Ascending aorta (tissue), 2 donors: ENCODE measurements at places on chromosomes 3 and 15. TPM values are rescaled to one million over a fixed set of nuclear protein-coding genes. Genes with fewer than 3 reads are reported as not detected.

RASGRP1 gene
- not detected for total RNA-seq

CCR9 gene
- not detected for total RNA-seq

FYCO1 gene
- total RNA-seq, result 56.2 TPM

CYP19A1 gene
- total RNA-seq, result 95.7 TPM

GPR62 gene
- not detected for total RNA-seq

PPP1R14D gene
- total RNA-seq, result not detected

TWF2 gene
- 162 TPM for total RNA-seq

SI gene
- not detected for total RNA-seq

DNA sequence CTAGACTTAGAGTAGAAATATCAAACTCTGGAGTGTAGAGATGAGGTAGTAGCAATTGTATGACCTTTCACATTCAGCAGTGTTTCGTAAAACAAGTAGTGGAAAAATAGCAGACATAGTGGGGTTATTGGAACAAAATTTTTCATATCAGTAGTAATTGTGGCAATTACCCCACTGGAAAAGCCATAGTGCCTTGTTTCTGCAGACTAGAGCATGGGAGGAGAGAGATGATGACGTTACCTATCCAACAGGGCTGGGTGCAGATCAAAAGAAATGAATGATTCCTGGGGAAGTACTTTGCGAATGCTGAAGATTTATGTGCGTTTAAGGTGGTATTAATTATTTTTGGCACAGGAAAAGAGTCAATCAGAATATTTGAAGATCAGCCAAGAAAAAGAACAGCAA lies 147.0 kb upstream of the LRRFIP2 start:
- no peak for DNase-seq

DNA sequence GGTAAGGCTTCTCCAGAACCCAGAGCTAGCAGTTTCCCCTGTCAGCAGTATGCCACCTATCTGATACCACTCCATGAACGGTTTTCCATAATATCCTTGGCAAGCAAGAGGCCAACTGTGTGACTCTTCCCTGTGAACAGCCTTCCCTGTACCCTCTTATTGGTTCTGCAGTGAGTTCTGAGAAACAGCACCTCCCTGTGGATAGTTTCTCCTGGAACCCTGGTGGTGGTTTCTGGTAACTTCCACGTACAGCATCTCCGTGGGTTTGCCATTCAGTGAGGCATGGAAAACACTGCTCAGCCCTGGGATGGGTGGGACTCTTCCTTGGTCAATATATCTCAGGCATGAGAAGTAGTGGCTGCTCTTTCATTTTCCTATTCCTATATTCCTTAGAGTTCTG lies 19.4 kb upstream of the SERPINI2 start:
- no peak for DNase-seq

DNA sequence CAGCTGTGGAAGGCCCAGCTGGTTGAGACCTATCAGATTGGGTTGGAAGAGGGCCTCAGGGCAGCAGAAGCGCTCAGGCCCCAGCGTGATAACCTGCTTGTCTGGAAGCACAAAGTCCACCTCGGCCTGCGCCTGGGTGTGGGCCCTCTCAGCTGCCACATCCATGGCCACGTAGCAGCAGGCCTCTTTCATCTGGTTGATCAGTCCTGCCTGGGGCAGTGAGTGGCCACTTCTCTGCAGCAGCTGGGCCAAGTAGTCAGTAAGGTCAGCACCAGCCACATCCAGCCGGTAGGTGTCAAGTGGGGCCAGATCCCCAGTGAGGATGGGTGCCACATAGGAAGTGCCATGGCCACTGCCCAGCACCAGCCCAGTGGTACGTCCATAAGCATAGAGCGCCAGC lies 3.9 kb upstream of the CAMKV start:
- DNase-seq, result no peak

DNA sequence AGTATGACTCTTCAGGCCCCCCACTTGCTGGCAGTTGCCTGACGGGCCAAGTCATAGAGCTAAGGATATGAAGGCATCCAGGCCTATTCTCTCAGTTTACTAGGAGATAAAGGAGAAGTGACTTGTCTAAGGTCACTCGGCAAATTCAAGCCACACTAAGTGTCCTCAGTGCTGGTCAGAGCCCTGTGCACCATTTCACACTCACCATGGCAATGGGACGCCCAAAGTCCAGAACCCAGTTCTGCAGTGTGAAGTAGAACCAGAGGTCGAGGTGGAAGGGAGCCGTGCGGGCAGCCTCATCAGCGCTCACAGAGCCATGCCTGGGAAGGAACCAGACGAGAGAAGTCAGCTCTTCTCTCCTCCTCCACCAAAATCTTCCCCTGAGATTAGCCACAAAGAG lies 11.2 kb downstream of the CLN6 start:
- peak; percentile 25 for DNase-seq

GRCh38 chr3:155512867-155513261 lies 219.4 kb upstream of the STRIT1 start:
- no peak for DNase-seq

- no peak for DNase-seq
Measured at GRCh38 chr15:68808770-68809169, 11.9 kb downstream of the ANP32A start.
